T-helper 22 cell (primary cell): ENCODE measurements at places on chromosomes 5 and 9.

DNA sequence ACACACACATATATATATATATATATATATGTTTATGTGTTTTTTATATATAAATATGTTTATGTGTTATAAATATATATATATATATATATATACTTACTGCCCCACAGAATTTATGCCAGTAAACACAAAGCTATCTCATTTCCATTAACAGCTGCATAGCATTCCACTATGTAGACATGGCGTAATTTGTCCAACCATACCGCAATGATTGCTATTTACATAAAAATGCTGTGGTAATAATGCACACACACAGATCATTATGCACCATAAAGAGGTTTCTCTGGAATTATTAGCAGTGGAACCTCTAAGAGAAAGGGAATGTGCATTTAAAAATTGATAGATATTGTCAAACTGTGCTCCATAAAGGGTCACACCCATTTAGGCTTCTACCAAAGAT is 150.1 kb downstream of the CEP120 start:
- DNase-seq = no peak

DNA sequence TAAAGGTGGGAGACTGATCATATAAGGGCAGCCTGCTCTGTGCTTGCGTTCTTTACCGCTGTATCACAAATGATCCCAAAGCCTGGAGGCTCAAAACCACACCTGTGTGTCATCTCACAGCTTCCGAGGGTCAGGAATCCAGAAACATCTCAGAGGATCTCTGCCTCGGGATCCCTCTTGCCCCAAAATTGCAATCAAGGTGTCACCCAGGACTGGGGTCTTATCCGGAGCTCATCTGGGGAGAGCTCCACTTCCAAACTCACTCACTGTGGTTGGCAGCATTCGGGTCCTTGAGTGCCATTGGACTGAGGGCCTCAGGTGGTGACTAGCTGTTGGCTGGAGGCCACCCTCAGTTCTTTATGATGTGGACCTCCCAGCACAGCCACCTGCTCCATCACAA is 26.7 kb upstream of the FCN2 start:
- no peak for DNase-seq

- DNase-seq = no peak
Observed at GRCh38 chr5:77859306-77859705, 83.2 kb upstream of the TBCA start.

- DNase-seq = no peak
Observed at GRCh38 chr5:176629853-176630680, at the start of the genes EIF4E1B and SNCB. Gene EIF4E1B (plus strand): TSS chr5:176630675. CDS start chr5:176642788, 12,113 bp downstream. Gene SNCB (minus strand): TSS chr5:176630534. CDS start chr5:176629654, 880 bp downstream.

- no peak for DNase-seq
Observed at GRCh38 chr9:6214903-6215302, 704 bp upstream of the IL33 start.

DNA sequence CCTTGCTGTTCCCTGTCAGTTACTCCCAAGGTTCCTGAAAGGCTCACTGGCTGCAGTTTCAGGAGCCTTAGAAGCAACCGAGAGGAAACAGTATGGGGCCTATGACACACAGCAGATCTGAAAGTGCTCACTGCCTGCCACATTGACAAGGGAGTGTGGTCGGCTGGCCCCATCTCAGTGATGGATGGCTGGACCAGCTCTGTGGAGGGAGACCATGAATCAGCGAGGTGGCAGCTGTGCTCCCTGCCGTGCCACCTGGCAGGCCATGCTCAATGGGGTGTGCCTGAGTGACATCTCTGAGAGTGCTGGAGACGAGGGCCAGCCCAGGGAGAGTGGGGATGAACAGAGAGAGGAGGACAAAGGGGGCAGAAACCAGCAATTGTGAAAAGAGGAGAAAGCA is 49.1 kb downstream of the DOCK2 start:
- no peak for DNase-seq

DNA sequence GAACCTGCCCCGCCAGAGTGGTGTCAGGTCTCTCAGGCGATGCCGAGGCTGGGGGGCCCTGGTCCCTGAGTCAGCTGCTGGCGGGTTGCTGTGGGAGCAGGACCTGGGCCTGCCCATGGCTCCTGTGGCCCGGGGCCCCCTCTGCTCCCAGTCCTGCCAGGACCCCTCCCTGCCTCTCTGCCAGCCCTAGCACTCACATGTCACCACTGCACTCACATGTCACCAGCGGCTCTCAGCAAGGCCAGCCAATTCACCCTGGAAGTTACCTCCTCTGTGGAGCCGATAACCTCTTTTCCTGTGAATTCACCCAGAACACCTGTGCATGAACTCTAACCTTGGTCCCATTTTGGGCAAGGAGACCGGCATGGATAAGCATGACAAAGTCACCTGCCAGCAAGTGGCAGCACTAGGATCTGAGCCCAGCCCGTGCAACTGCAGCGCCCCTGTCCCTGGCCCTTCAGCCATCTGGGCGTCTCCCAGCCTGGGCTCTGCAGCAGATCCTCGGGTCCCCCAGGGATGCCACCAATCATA is 170.2 kb downstream of the GAPVD1 start:
- no peak for DNase-seq

DNA sequence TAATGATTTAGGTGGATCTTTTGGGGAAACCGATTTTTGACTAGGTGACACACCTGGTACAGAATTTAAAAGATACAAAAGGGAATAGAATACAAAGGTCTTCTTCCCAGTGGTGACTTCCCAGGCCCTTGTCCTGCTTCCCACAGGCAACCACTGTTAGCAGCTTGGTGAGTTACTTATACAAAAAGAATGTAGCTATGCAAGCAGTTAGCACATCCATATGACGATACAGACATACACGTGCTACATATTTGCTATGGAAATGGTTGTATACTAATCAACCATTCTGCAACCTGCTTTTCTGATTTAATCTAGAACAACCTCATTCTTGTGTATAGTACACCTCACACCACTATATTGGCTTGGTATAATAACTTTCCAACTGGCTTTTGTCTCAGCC is 51.0 kb downstream of the OTULIN start:
- DNase-seq = no peak
